Stimulated activated CD4-positive, alpha-beta T cell treated with anti-CD3 and anti-CD28 coated beads, Interleukin-12 subunit alpha, Interleukin-12 subunit beta, amount 100 ng/mL, for 4 hours (primary cell): ENCODE measurements at places on chromosomes 2 and 18.

GRCh38 chr2:18559531-18560030, 872 bp downstream of the RDH14 start:
- DNase-seq: no peak

- DNase-seq: no peak
Measured at GRCh38 chr2:221997100-221997499, 301.7 kb downstream of the PAX3 start.

DNA sequence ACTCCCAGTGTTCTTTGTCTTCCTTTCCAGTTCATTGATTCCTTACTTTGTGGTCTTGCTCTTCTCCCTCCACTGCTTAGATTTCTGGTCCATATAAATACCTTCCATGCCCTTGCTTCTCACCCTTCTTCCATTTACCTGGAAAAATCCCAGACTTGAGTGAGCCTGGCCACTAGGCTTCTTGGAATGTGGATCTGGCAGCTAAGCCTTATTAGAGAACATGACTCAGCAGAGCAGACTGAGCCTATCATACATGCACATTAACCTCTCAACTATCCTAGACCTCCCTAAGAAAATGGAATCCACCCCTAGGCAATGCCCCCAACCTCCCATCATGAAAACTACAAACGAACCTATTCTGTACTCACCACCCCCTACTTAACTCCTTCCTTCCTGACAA, 127.7 kb downstream of the RHBDD1 start:
- no peak for DNase-seq

GRCh38 chr2:64699712-64700111, 46.0 kb upstream of the SERTAD2 start:
- no peak for DNase-seq

- no peak for DNase-seq
Measured at GRCh38 chr2:159904959-159905305, 106.9 kb upstream of the CD302 start.

- DNase-seq: no peak
Measured at GRCh38 chr18:23451491-23451890, 1.6 kb upstream of the RIOK3 start.
